ENCODE measurements at places on chromosomes 1 and 21.

GRCh38 chr1:218266356-218266755, 18.7 kb upstream of the RRP15 start:
- peak; percentile 10 for DNase-seq

DNA sequence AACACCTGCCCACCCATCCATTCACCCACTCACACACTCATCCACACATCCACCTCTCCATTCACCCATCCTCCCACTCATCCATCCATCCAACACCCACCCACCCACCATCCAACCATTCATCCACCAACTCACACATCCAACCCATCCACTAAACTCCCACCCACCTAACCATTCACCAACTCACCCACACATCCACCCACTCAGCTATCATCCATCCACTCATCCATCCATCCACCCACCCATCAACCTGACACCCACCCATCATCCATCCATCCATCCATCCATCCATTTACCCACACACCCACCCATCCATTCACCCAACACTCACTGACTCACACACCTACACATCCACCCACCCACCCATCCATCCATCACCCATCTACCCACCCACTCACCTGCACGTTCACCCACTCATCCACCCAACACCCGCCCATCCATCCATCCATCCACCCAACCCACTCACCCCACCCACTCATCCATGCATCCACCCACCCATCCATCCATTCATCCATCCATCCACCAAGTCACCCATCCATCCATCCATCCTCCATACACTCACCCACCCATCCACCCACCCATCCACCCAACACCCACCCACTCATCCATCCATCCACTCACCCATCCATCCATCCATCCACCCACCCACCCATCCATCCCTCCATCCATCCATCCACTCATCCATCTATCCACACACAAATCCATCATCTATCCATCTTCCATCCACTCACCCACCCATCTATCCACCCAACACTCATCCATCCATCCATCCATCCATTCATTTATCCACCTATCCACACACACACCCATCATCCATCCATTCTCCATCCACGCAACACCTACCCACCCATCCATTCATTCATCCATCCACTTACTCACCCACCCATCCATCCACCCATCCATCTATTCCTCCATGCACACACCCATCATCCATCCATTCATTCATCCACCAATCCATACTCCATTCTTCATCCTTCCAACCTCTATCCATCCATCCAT, 17.4 kb upstream of the PRDM16 start:
- no peak for DNase-seq

GRCh38 chr1:46535063-46535462, 16.4 kb downstream of the KNCN start:
- DNase-seq = no peak

- peak; percentile 77 for DNase-seq
Measured at GRCh38 chr1:230797942-230798365, 50.8 kb downstream of the CAPN9 start.
